ENCODE measurements at places on chromosomes 3 and 15.

- DNase-seq = no peak
Measured at GRCh38 chr3:9881441-9881840, 1.4 kb upstream of the CIDEC start.

- peak; percentile 4 for DNase-seq
Measured at GRCh38 chr3:185280572-185281365, 26.9 kb upstream of the EHHADH start.

DNA sequence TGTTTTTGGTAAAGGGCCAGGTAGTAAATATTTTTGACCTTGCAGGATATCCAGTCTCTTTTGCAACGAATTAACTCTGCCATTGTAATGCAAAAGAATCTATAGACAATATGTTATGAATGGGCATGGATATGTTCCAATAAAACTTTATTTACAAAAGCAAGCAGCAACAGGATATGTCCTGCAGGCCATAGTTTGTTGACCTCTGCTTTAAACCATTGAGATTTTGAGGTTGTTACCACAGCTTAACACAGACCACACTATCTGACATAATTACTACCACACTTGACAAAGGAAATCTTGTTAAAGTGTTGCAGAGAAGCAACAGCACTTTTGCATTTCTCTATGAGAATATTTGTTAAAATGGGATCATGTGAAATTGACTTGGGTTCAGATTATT, 349.3 kb downstream of the ERC2 start:
- no peak for DNase-seq

DNA sequence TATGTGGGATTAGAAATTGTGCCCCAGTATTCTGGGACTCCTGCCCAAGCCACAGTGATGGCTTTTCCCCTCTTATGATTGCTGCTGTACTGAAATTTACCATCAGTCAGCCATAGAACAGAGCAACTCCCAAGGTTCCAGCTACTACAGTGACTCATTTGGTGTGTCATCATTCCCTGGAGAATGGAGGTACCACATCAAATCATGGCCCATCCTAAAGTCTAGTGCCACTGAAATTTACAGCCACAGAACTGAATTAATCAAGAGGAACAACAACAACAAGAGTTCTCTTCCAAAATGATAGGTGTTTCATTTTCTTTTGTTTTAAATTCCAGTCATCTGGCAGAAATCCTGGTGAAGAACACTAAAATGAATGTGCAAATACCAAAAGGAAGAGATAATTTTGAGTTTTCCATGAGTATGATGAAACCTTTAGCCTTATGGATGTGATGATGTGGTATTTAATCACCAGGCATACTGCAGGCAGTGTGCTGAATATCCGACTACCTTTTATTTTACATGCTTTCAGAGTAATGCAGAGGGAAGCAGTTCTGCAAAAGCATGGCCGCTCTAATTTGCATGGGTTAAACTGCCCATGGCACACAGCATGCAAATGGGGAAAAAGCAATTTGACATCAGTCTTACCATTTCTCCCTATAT, 75.6 kb upstream of the SLC2A2 start:
- DNase-seq = no peak

GRCh38 chr3:73365756-73366397, 258.9 kb downstream of the PDZRN3 start:
- DNase-seq = peak; percentile 68

GRCh38 chr3:154182322-154182922, 61.2 kb downstream of the ARHGEF26 start:
- DNase-seq = no peak

DNA sequence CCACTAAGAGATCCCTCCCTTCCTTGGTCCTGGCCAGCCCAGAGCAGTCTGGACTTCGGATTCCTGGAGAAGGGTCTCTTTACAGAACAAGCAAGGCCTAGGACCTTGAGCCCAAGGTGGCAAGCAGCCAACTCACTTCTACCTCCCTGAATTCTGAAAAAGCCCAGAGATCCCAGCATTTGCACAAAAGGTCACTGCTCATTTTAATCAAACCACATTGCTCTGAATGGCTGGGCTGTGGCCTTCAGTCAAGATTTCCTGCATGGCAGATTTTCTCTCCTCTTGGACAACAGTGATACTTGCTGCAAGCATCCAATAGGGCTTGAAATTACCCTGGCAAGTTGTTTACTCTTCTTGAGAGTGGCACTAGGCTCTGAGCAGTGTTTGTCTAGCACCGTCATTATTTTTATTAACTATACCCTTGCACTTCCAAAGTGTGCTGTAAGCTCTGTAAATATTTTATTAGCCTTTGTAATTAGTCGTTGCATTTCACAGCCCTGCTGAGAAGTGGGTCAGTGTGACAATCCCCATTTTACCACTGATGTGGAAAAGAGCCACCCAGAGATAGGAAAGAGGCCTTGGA, 274.7 kb upstream of the CTNNB1 start:
- DNase-seq = no peak

DNA sequence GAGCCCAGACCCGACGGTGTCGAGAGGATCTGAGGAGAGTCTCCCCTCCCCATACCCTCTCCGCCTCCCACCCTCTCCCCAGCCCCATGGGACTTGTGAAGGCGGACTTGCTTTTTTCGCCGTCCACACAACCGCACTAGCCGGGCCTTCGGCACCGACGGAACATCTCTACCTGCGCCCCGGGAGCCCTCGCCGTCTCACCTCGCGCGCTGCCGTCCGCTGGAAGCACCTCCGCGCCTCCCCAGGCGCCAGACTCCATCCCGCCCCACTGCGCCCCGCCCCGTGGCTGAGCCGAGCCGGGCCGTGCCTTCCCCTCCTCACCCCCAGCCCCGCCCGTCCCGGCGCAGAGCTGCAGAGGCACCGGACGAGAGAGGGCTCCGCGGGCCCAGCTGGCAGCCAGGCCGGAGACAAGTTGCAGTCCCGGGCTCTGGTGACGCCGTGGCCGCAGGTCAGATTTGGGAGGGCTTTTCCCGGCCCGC, at the start of the genes DUOX1 and DUOXA1:
Gene DUOX1, plus strand, starts transcription at position 344 of the 479 bp plus-strand sequence. CDS start 1,973 bp downstream, outside the sequence.
Gene DUOXA1, minus strand, starts transcription at position 229 of the 479 bp plus-strand sequence. CDS start 6,865 bp downstream, outside the sequence.
- DNase-seq = no peak

DNA sequence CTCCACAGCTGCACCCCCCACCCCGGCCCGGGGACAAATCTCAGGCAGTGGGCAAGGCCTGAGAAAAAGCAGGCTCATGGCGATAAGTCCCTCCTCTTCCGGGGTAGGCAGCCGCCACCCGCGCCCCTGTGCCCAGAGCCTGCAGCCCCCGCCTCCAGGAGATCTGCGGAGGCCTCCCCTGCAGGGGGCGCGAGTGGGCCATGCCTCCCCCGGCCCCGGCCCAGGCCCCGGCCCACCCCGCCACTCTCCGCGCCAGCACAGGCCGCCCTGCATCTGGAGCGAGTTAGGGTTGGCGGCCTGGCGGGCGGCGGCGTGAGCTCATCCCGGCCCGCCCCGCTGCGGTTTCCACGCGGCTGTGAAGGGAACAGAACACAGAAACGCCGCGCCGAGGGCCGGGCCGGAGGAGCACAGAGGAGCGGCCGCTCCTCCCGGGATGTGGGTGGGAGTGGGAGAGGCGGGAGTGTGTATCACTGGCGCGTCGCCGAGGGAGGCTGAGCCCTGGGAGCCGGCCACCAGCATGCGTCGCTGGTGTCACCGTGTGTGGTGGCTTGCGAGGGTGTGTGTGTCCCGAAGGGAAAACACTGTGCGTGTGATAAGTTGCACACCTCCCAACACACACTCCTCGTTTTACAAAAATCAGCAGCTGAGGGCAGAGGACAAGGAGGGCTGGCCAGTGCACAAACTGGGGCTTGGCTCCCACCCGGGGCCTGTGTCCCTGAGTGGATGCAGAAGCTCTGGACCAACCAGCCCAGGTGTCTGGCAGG, 17.2 kb downstream of the MYL3 start:
- peak; percentile 45 for DNase-seq

GRCh38 chr3:127820221-127820825, 2.0 kb downstream of the MGLL start:
- no peak for DNase-seq

Measured in hippocampal formation (tissue), 2 donors.